Endothelial cell of umbilical vein (primary cell): ENCODE measurements at places on chromosomes 12 and 14. TPM values are rescaled to one million over a fixed set of nuclear protein-coding genes. Genes with fewer than 3 reads are reported as not detected.

The ERBB3 gene
- total RNA-seq: 0.11 TPM in 1 of 2 replicates, not detected in the other

The SRRM4 gene
- total RNA-seq: not detected in 2 replicates

GRCh38 chr14:71646518-71646917 lies 285.7 kb upstream of the RGS6 start:
- no peak overlapping the region for H3K4me3 ChIP-seq
- no peak overlapping the region for H3K27ac ChIP-seq
- DNase-seq: no peak
- H3K4me1 ChIP-seq: peaks cover 16% of the 10 kb centered on the region
- H3K36me3 ChIP-seq: no peaks in the 10 kb centered on the region

GRCh38 chr12:104654665-104655609 lies 198.2 kb downstream of the CHST11 start:
- no peak for DNase-seq
- no peak overlapping the region for H3K4me3 ChIP-seq
- no peaks in the 10 kb centered on the region for H3K27me3 ChIP-seq
- no peaks in the 10 kb centered on the region for H3K4me1 ChIP-seq
- no peaks in the 10 kb centered on the region for H3K36me3 ChIP-seq

GRCh38 chr14:36605506-36605857 lies 23.1 kb upstream of the NKX2-8 start:
- H3K4me3 ChIP-seq: no peak overlapping the region
- no peaks in the 10 kb centered on the region for H3K4me1 ChIP-seq
- no peak overlapping the region for H3K27ac ChIP-seq

GRCh38 chr12:107325075-107325608 lies 231.8 kb upstream of the CRY1 start:
- H3K27ac ChIP-seq: no peak overlapping the region
- no peak for DNase-seq
- H3K4me1 ChIP-seq: peaks cover 20% of the 10 kb centered on the region
- peaks cover 44% of the 10 kb centered on the region for H3K27me3 ChIP-seq
- no peaks in the 10 kb centered on the region for H3K36me3 ChIP-seq

DNA sequence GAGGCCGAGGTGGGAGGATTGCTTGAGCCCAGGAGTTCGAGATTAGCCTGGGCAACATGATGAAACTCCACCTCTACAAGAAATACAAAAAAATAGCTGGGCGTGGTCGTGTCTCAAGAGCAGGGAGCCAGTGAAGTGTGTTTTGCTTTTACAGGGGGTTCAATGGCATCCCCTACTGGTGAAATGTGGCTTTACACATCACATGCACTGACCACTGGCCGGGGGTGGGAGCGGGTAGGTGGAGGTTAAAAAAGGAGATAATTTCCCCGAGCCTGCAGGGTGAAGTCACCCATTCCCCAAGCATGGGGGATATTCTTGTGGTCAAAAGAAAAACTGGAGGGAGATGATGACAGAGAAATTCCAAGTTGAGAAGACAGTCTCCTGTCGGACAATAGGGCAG lies 63.6 kb upstream of the PWP1 start:
- no peak for DNase-seq
- H3K36me3 ChIP-seq: no peaks in the 10 kb centered on the region
- no peaks in the 10 kb centered on the region for H3K27me3 ChIP-seq
- no peak overlapping the region for H3K4me3 ChIP-seq
- H3K4me1 ChIP-seq: no peaks in the 10 kb centered on the region

DNA sequence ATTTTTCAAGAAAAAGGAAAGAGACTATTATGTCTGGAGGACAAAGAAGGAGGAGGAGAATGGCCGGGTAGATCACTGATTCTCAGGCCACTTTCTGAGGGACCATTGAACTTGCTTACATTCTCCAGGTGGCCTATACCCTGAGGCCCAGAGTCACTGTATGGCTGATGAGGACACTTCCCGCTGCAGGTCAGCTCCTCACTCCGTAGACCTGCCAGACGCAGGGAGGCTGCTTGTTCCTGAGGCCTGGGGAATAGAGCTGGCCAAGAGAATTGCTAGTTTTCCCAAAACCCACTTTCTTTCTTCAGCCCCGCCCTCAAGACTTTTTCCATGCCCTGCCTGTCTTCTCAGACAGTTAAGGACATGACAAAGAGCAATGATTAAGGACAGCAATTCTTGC lies 510.5 kb upstream of the TBX3 start:
- H3K27ac ChIP-seq: no peak overlapping the region
- no peak overlapping the region for H3K4me3 ChIP-seq
- H3K36me3 ChIP-seq: no peaks in the 10 kb centered on the region

- peaks cover 30% of the 10 kb centered on the region for H3K4me1 ChIP-seq
- no peak overlapping the region for H3K4me3 ChIP-seq
- no peak for DNase-seq
- H3K27ac ChIP-seq: no peak overlapping the region
These were observed 60.4 kb downstream of the NIN start for GRCh38 chr14:50770586-50770985.

DNA sequence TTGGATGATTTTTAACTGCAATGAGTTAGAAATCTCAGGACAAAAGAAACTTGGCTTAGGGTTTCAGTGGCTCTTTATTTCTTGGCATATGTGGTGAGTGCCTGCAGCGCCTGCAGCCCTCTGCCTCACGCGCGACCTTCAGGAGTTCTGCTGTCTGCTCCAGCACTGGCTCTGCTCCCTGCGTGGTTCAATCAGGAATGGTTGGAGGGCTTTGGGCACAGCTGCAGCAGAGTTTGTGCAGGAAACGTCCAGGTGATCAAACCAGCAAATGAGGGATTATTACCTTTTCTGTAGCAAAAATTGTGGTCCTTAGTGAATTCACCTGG lies 19.8 kb downstream of the PPM1H start:
- no peak overlapping the region for H3K4me3 ChIP-seq
- no peak overlapping the region for H3K27ac ChIP-seq
- peaks cover 18% of the 10 kb centered on the region for H3K27me3 ChIP-seq
- H3K4me1 ChIP-seq: peaks cover 3% of the 10 kb centered on the region
- DNase-seq: no peak

- H3K4me3 ChIP-seq: no peak overlapping the region
- peaks cover 6% of the 10 kb centered on the region for H3K4me1 ChIP-seq
- no peak for DNase-seq
- no peaks in the 10 kb centered on the region for H3K36me3 ChIP-seq
- no peak overlapping the region for H3K27ac ChIP-seq
- no peaks in the 10 kb centered on the region for H3K27me3 ChIP-seq
These were observed 37.7 kb downstream of the SLC8B1 start for GRCh38 chr12:113297214-113297587.

GRCh38 chr12:104555648-104556047 lies 98.9 kb downstream of the CHST11 start:
- no peak overlapping the region for H3K4me3 ChIP-seq
- H3K27me3 ChIP-seq: no peaks in the 10 kb centered on the region
- H3K4me1 ChIP-seq: no peaks in the 10 kb centered on the region
- no peak for DNase-seq

- no peaks in the 10 kb centered on the region for H3K27me3 ChIP-seq
- H3K27ac ChIP-seq: no peak overlapping the region
- H3K4me1 ChIP-seq: no peaks in the 10 kb centered on the region
- H3K4me3 ChIP-seq: no peak overlapping the region
- H3K36me3 ChIP-seq: no peaks in the 10 kb centered on the region
These were observed 508.5 kb downstream of the ETNK1 start for GRCh38 chr12:23133471-23133870.

DNA sequence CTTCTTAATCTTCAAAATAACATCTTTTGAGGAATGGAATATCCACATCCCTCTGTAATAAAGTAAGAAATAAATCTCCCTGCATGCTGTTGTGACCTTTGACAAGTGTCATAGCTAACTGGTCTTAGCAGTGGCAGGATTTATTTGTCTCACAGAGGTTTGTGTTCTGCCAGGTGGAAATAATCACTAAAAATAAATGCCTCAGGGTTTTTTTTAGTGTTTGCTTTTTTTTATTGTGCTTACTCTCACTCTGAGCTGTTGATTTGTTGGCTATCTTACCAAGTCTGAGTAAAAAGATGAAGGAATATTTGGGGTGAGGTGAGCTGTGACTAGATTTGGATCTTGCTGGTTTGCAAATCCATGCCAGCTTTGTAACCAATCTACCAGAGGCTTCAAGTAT lies 285.4 kb downstream of the ALG10B start:
- H3K27ac ChIP-seq: no peak overlapping the region
- H3K36me3 ChIP-seq: no peaks in the 10 kb centered on the region
- H3K4me3 ChIP-seq: no peak overlapping the region
- no peak for DNase-seq

GRCh38 chr12:91109148-91109564 lies 2.1 kb downstream of the LUM start:
- DNase-seq: peak; percentile 74
- H3K27me3 ChIP-seq: no peaks in the 10 kb centered on the region
- no peak overlapping the region for H3K4me3 ChIP-seq
- H3K36me3 ChIP-seq: no peaks in the 10 kb centered on the region
- H3K27ac ChIP-seq: no peak overlapping the region

GRCh38 chr12:55726971-55727370 lies 1.8 kb downstream of the CD63 start:
- peaks cover 19% of the 10 kb centered on the region for H3K4me1 ChIP-seq
- peaks cover 27% of the 10 kb centered on the region for H3K36me3 ChIP-seq
- no peak for DNase-seq
- no peak overlapping the region for H3K27ac ChIP-seq
- no peaks in the 10 kb centered on the region for H3K27me3 ChIP-seq

DNA sequence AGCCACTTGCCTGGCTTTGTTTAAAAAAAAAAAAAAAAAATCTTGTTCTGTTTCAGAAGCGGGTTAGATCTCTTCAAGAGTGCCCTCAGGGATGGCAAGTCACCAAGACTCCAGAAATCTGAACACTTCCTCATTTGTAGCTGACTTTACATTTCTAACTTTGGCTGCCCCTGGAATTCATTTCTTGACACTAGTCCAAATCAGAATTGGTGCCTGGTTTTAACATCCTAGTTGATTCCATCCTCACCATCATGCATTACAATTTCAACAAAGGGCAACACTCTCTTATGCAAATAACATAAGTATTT lies 295.5 kb downstream of the RMST start:
- no peak overlapping the region for H3K4me3 ChIP-seq
- no peaks in the 10 kb centered on the region for H3K36me3 ChIP-seq
- DNase-seq: no peak
- H3K27me3 ChIP-seq: no peaks in the 10 kb centered on the region
